ENCODE measurements at places on chromosomes 12 and 14. TPM values are rescaled to one million over a fixed set of nuclear protein-coding genes. Genes with fewer than 3 reads are reported as not detected.

GRCh38 chr14:104602933-104603325 is 1.6 kb downstream of the TMEM179 start:
- DNase-seq, result no peak

DNA sequence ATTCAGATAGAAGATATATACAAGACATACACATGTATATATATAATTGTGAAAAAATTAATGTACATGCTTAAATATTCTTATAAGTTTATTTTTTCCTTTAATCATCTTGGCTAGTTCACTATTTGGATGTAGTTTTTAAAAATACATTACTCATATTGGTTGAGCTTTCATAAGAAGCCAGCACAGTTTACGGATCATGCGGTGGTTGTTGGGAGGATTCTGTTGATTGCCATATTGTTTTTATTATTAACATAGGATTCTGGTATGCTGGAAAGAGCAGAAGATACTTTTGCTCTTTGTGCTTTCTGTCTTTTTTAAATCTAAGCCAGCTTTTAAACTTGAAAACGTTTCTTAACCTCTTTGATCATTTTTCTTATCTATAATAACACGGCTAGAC is 163.4 kb downstream of the OTOGL start:
- DNase-seq, result no peak

Gene FAM90A1
- total RNA-seq, result 0.47 TPM

DNA sequence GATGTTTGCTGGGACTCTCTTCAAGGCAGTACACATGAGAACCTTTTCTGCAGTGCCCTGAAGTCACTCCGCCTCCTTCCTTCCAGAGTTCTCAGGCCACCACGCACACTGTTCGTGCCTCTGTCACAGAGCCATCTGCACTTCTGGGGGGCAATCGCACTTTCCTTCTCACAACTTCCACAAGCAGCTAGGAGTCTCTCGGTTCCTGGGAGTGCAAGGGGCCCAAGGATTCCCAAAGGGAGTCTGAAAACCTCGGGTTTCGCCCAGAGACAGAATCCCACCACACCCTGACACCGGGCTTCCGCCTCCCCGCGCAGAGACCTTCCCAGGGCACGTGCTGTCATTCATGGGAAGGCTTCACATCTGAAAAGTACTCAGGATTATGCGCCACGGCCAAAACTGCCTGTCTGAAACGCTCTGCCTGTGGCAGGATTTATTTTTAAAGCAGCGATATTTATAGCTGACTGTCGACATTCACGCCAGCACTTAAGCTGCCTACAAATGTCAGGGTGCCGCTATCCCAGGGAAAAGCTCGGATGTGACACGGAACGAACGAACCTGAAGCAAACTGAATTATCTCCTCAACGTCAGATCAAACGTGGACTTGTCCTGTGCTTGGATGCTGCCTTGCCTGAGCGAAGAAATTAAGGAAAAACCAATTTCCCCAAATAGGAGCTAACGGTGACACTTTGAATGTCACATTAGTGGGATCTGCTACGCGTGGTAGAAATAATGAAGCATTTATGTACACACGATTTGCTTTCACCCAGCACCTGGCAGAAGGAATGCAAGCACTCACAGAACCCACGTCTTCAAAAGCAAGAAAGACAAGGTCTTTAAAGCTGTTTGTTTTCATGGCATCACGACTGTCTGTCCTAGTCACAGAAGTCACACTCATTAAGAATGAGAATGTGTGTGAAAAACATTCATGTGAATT is 154.0 kb downstream of the PIWIL1 start:
- DNase-seq, result no peak

DNA sequence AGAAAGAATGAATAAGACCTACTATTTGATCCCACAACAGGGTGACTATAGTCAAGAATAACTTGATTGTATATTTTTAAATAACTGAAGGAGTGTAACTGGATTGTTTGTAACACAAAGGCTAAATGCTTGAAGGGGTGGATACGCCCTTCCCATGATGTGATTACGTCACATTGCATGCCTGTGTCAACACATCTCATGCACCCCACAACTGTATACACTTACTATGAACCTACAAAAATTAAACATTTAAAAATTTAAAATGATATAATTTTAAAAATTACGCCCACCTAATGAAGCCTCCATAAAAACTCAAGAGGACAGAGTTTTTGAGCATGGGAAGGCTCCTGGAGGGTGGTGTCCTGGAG is 94.5 kb downstream of the SCARB1 start:
- DNase-seq, result no peak

GRCh38 chr12:54384591-54385041 is at the start of gene ZNF385A:
TSS of gene ZNF385A (minus strand) at chr12:54384733. CDS start at chr12:54384514, 219 bp downstream.
- peak; percentile 64 for DNase-seq

Gene IL31
- not detected for total RNA-seq

DNA sequence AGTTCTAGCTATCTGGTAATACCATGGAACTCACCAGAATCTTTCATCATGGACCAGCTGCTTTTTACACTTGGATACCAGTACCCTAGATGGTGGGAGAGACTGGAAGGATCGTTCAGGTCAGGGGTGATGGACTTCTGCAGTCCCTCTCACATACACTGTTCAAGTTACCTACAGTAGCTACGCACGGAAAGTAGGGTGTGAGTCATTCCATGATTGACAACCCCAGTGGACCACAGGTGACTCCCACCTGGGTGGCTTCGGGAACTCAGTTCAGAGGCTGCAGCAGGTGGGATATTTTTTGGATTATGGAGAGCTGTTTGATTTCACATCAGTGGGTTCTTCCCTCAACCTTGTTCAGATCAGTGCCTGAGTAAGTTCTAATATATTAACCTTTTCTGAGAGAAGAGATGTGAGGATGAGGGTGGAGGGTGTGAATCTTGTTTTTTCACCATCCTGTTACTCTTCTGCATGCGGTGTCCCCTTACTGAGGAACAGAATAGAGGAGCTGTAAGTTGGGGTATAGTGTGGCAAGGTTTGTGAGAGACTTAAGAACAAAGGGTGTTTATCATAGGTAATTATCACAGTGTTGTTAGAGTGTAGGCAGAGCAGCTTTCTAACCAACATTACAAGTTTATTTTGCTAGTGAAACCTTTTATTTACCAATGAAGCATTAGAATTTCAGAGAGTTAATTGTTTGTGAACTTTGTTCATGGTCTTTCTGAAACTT is 39.6 kb downstream of the PRKCH start:
- no peak for DNase-seq

DNA sequence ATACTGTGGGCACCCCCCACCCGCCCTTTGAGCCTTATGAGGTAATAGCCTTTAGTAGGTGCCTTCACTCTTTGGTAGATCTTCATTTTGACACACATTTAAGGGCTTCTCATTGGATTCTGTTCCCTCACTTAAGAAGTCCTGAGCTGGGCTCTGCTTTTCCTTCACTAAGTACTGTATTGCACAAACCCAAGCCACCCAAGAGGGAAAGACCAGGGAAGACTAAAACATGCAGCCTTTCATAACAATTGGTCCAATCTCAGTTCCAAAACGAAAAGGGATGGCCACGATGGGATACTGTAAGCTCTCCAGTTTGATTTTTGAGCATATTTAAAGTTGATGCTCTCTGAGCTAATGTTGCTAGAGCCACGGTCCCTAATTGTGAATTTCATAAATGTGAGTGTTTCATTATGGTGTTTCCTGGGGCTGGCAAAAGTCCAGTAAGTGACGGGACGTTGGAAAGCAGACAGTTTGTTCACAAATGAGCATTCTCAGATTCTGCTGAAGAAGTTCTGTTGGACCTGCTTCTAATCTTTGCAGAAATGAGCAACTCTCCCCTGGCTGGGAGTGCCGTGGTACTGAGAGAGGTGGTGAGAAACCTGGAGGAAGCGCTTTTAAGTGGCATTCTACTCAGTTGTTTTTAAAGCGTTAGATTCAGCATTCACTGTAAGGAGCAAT is 9.4 kb downstream of the SSPN start:
- DNase-seq, result no peak

Gene MYH6
- not detected for total RNA-seq

Gene YEATS4
- 26.2 TPM for total RNA-seq

GRCh38 chr14:100816950-100817901 is 8.7 kb upstream of the MEG3 start:
- DNase-seq, result no peak

Gene TNS2
- 3.0 TPM for total RNA-seq
